Kidney (tissue), 22 donors: ENCODE measurements at places on chromosomes 2 and 18. TPM values are rescaled to one million over a fixed set of nuclear protein-coding genes. Genes with fewer than 3 reads are reported as not detected.

TRIM43 gene
- total RNA-seq: not detected

- no peak for DNase-seq
These were observed 946.6 kb downstream of the SLC4A3 start for GRCh38 chr2:220574038-220574437.

GRCh38 chr2:106342831-106343251 lies 125.4 kb downstream of the RGPD3 start:
- DNase-seq: no peak

FAM117B gene
- 14.8 TPM for total RNA-seq

DNA sequence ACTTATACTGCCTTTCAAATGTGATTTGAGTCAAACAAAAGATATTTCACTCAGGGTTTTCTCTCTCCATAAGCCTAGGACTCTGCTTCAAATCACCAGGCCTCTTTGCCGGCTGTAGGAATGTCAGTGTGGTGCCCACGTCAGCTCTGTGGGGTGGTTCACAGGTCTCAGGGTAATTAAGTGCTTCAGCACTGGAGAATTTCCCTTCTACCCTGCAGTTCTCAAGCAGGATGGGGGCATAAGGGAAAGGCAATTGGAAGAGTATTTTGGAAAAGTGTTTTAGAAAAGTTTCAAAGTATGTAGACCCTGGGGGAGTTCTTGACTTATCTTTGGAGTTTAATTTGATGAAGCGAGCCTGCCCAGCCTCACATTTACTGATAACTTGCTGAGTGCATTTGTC lies 9.6 kb downstream of the CNGA3 start:
- no peak for DNase-seq

DNA sequence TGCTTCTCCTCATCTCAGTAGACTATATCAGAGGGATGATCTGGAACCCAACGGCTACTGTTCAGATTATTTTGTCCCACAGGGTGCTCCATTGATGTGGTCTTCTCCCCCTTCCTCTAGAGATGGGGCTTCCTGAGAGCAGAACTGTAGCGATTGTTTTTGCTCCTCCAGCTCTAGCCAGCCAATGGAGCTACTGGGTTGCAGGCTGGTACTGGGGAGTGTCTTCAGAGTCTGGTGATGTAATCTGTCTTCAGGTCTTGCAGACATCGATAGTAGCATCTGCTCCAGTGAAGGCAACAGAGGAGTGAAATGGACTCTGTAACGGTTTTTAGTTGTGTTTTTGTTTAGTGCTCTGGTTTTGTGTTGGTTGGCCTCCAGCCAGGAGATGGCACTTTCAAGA lies 621.9 kb downstream of the RNF144A start:
- no peak for DNase-seq

NBEAL1 gene
- total RNA-seq: 39.3 TPM

EHBP1 gene
- total RNA-seq: 42.7 TPM

- DNase-seq: no peak
These were observed 24.9 kb upstream of the RMND5A start for GRCh38 chr2:86695053-86695691.

GRCh38 chr2:66962716-66963115 lies 434.4 kb upstream of the ETAA1 start:
- no peak for DNase-seq

GRCh38 chr2:46072101-46072820 lies 224.9 kb upstream of the EPAS1 start:
- no peak for DNase-seq
